ENCODE measurements at places on chromosomes 3 and 15.

DNA sequence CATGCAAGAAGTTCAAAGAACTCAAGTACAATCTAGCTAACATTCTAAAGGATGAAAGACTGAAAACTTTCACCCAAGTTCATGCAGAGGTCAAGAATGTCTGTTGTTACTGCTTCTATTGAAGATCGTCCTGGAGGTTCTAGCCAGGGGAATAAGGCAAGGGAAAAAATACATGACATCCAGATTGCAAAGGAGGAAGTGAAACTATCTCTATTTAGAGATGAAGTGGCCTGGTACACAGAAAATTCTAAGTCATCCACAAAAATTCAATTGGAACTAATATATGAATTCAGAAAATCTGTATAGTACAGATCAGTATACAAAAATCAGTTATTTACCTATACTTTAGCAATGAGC lies 693.0 kb downstream of the NR2F2 start:
- no peak for DNase-seq

DNA sequence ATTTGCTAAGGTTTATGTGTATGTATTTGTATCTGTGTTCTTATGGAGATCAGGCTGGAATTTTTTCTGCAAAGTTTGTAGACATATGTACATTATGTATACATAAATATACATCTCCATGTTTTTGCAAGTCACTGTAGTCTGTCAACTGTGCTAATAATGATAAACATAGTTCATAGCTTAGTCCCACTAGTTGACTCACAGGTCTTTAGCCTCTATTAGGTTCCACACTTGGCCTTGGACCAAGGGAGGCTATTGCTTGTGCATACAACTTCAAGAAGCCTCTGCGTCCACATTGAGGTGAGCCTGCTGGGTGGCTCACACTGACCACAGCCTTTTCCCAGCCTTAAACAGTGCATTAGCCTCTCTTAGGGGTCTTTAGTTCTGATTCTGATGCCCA lies 243.8 kb upstream of the PEX5L start:
- DNase-seq, result no peak

GRCh38 chr15:63250312-63250965 lies 27.0 kb upstream of the APH1B start:
- no peak for DNase-seq

- DNase-seq, result no peak
Observed at GRCh38 chr3:20123131-20123652, 62.8 kb downstream of the SGO1 start.

- DNase-seq, result no peak
Observed at GRCh38 chr3:187131981-187132380, 7.3 kb downstream of the RPL39L start.

GRCh38 chr3:23830869-23831484 lies 25.2 kb downstream of the UBE2E1 start:
- DNase-seq, result no peak

DNA sequence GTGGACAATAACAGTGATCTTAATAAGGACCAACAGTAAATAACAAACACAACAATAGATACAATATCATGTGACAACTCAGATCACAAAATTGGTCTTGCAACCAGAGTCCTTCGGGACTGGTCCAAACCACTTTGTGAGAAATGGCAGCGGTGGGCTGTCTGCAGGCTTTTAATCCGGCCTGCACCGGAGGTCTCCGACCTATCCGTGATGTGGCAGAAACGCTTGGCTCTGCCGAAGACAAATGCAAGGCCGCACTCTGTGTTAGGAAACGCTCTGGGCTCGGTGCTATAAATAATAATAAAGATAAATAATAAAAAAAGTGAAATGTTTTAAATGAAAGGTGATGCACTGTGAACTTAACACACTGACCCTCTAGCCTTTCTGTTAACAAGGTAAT lies 810.6 kb upstream of the NR2F2 start:
- no peak for DNase-seq

GRCh38 chr3:184241447-184242296 lies 7.1 kb downstream of the ALG3 start:
- no peak for DNase-seq

DNA sequence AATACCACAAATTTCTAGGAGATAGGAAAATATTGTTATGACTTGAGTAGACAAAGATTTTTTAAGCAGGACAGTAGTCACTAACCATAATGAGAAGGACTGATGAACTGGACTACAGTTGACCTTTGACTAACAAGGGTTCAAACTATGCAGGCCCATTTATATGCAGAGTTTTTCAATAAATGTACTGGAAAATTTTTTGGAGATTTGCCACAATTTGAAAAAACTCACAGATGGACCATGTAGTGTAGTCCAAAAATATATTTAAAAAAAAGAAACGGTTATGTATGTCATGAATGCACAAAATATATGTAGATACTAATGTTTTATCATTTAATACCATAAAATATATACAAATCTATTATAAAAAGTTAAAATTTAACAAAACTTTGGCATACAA lies 151.8 kb downstream of the LRRN1 start:
- DNase-seq, result no peak

GRCh38 chr3:46888705-46889104 lies 11.2 kb downstream of the PTH1R start:
- no peak for DNase-seq

DNA sequence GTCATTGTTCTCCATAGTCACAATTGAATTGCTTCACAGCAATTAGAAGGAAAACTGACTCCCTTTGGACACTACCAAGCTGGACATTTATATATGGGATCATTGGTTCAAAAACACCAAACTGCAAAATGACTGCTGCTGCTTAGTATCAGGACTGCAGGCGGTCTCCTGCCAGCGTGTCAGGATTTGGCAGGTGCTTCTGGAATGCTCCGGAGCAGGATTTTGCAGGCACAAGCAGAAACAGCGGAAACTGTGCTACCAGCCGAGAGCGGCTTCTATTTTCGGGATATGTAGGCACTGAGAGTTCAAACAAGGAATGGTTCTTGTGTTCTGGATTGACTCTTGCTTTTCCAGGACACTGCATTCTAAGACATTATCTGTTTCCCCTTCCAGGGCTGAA lies 95.5 kb downstream of the SSR3 start:
- DNase-seq, result no peak

GRCh38 chr3:153242896-153243295 lies 80.9 kb downstream of the RAP2B start:
- no peak for DNase-seq

- no peak for DNase-seq
Observed at GRCh38 chr15:98616397-98616796, 31.9 kb upstream of the IGF1R start.
